NCI-H526 treated with DMSO at 0.1 percent for 48 hours (cell line): ENCODE measurements at places on chromosomes 16 and 17.

- peak; percentile 85 for DNase-seq
Observed at GRCh38 chr17:43388359-43389045, 10.3 kb upstream of the ARL4D start.

- peak; percentile 55 for DNase-seq
Observed at GRCh38 chr17:77285594-77286390, 145.0 kb downstream of the SEC14L1 start.

- DNase-seq, result no peak
Observed at GRCh38 chr17:57016764-57017116, 38.8 kb downstream of the SCPEP1 start.

DNA sequence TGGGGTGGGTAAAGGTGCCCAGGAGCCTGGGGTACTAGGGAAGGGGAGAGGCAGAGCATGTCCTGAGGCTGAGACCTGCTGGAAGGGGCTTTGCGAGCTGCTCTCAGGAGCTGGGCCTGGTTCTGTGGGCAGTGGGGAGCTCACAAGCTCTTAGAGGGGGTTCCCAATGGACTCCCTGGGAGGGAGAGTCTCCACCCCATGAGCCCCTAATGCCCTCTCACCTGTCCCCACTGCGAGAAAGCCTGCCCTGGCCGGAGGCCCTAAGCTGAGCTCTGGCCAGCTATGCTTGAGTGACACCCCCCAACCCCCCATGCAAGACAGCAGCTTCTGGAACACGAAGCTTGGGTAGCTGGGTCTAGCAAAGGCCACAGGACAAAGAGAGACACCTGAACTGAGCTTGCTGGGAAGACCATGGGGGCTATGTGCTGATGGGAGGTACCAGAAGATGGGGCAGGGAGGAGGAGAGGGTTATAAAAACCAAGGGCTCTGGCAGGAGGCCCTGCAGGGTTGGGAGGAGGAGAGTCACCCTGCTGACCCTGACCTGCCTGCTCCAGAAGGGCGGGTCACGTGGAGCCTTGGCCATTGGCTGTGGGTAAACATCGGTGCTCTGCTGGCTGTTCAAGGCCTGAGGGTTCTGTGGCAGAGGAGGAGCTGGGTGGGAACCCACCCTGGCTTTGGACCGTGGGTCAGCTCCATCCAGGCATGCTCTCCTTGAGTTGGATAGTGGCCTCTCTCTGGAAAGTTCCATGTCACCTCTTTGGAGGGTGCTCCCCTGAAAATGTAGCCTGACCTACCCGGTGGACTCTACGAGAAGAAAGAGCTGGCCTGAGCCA lies 106.7 kb downstream of the RAB11FIP4 start:
- DNase-seq, result no peak

DNA sequence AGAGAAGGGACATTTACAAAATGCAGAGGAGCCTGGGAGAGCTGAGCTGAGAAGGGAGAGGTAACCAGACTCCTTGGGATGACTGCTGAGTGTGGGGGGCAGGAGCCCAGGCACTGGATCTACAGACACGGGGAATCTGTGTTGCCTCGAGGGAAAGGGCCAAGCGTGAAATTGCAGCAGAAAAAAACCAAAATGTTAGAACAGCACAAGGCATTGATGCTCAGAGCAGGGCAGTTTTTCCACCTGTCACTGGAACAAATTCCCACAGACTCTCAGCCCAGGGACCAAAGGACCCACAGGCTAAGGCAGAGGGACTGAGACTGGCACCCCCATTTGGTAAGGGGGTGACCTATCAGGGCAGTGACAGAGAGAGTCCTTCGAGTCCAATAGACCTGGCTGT lies 2.0 kb downstream of the PITPNM3 start:
- DNase-seq, result no peak

DNA sequence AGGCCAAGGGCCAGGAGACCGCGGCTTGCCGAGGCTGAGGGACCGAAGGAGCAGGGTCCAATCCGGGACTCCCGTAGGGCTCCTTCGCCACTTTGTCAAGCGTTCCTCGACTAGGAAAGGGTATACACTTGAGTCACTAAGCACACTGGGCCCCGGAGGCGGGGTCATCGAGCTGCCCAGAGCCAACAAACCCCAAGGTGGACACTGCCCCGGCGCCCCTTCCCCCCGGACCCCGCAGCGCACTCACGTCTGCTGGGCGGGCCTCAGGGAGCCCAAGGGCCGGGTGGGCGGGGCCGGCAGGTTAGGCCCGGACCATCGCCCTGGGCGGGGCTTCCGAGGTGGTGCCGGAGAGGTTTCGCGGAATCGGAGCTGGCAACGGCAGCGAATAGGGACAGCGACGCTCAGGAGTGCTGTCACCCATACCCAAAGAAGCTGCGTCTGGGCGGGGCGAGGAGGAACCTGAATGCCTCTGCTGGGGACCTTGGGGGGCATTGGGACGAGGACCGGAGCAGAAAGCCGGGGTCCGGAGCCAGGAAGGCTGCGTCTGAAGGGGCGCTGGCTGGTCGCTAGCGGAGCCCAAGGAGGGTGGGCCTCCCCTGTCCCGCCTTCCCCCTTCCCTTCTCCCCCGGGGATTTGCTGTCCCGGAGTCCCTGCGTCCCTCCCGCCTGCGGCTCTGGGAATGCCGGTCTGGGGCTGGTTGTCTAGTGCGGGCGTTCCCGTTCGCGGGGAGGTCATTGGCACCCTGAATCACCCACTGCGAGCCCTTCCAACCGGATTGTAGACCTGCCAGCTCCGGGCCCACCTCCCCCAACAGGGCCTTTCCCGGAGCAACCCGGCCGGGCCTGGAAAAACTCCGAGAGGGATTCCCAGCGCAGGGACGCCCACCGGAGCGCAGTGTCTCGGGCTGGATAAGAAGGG lies 118.2 kb upstream of the SMURF2 start:
- DNase-seq, result peak; percentile 37

- DNase-seq, result no peak
Observed at GRCh38 chr17:50051082-50051576, 4.8 kb upstream of the ITGA3 start.

- no peak for DNase-seq
Observed at GRCh38 chr17:56929362-56929969, 15.6 kb upstream of the TRIM25 start.

DNA sequence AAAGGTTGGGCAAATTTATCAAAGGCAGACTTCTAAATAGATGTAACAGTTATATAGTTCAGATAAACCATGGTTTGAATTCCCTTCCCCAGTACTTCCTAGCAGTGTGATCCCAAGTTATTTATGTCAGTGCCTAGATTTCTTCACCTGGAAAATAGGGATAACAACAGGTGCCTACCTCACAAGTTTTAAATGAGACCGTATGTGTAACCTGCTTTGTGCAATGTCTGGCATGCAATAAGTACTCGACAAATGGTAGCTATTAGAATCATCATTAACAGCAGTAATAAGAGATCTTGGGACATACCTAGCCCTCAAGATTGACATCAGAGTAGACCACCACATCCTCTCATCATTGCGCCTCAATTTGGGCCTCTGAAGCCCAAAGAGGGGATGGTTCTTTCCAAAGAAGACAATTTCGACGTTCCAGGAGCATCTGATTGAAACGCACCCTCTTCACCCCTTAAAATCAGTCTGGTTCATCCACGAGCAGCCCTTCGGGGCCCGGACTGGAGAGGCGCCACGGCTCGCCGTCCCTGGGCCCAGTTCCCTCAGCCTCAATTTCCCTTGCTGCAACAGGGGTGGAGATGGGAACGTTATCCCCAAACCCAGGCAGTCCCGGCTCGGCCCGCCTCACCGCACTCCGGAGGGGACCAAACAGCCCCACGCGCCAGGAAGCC lies 541 bp downstream of the ACACA start:
- no peak for DNase-seq

- DNase-seq, result no peak
Observed at GRCh38 chr16:72934636-72935403, 113.1 kb downstream of the ZFHX3 start.

- no peak for DNase-seq
Observed at GRCh38 chr17:11109106-11109505, 131.9 kb upstream of the SHISA6 start.

DNA sequence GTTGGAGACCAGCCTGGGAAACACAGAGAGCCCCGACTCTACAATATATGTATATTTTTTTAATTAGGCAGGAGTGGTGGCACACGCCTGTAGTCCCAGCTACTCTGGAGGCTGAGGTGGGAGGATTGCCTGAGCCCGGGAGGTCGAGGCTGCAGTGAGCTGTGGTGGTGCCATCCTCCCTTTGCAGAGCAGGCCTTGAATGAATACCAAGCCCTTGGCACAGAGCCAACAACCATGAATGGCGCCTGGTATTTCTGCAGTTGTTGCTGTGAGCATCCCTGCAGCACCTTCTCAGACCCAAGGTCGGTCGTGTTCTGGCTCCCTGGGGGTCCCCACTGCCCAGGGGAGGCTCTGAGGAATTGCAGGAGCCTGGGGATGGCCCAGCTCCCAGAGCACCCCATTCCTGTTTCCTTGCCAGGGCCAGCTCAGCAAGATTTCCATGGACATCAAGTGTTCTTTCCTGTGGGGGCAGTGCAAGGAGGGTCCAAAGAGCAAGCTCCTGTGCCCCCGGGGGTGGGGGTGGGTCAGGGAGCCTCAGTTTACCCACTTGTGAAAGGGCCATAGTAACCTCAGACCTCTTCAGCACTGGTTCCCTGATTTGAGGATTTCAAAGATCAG lies 25.6 kb upstream of the RMI2 start:
- no peak for DNase-seq

GRCh38 chr17:4506175-4506813 lies 7.6 kb downstream of the SPNS2 start:
- DNase-seq, result no peak

- no peak for DNase-seq
Observed at GRCh38 chr16:14377326-14377725, 252.7 kb downstream of the PARN start.

DNA sequence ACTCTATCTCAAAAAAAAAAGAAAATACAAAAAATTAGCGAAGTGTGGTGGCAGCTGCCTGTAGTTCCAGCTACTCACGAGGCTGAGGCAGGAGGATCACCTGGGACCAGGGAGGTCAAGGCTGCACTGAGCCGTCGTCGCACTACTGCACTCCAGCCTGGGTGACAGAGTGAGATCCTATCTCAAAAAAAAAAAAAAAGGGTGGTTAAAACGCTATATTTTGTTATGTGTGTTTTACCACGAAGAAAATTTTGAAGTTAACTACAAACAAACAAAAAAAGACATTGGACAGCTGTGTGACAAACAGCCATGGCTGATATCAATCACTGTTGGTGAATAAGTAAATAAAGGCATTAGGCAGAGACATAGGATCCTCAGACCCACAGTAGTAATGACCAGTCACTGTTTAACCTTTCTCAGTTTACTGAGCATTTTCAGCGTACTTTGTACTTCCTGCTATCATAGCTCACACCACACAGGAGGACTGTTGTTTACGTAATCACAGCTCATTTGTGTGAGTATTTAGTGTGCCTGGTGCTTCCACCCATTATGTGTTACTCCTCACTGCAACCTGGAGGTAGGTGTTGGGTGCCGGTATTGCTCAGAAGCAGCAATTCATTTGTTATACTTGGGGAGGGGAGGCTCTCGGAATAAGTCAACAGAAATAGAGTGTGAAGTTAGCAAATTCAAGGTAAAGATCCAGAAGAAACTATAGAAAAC lies 55.4 kb downstream of the COPRS start:
- no peak for DNase-seq

- no peak for DNase-seq
Observed at GRCh38 chr16:74931445-74931844, 53.5 kb downstream of the WDR59 start.

- no peak for DNase-seq
Observed at GRCh38 chr17:59427996-59428395, 96.5 kb downstream of the YPEL2 start.

DNA sequence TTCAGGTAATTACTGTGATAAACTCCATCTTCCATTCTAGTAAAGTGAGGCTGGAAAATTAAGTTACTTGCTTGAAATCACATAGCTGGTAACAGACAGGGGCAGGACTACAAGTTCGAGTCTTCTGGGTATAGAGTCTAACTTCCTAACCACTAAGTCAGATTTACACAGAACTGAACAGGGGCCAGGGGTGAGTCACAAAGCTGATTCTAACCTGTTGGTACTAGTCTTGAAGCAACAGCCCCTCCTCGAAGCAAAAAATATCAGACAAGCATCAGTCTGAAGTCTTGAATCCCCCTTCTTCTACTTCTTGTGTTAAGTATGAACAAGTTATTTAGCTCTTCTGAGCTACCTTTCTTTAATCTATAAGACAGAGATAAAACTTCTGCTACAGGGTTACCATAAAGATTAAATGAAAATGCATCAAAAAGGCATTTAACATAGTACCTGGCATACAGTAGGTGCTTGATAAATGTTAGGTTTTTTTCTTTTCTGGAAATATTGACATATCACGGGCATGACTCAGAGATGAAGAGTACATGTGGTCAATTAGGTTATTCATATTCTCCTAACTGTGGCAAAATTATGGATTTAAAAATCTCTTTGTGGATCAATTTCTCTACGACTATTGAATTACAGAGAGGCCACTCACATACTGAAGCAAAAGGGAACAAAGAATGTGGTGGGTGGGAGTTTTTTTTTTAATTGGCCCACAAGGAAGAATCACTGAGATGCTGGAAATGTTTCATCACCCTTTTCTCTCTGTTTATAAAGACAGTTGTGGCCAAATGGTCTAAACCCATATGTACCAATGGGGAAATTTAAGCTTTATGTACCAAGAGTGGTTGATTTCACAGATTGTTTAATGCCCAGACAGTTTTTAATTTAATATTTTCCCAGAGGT lies 266.9 kb upstream of the DYNLRB2 start:
- DNase-seq, result no peak

DNA sequence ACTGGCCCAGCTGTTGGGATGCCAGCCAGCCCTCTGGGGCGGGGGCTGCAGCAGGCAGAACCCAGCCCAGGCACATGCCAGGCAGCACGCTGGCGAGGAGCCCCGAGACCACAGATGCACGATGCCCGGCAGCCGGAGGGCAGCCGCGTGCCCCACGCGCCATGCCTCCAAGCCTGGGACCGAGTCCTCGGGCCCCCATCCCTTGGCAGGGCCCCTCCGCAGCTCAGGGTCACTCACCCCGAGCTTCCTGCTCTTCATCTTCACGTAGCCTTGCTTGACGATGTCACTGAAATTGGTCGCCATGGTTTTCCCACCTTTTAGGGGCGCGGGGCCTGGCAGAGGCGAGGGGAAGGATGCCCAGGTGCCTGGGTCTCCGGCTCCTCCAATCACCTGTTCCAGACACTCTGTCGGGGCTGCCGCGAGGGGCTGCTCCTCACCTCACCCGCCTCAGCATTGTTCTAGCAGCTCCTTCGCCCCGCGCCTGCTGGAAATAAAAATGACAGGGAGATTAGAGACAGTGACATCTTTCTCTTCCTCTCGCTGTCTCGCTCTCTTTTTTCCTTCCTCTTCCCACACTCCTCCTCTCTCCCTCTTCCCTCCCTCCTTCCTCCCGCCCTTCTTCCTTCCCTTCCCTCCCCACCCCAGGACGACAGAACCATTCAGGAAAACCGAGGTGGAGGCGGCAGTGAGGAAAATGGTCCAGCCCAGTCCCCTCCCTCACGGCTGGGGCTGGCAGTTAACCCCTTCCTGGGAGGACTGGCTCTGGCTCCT lies 6.9 kb downstream of the DOK4 start:
- DNase-seq, result peak; percentile 9

- DNase-seq, result no peak
Observed at GRCh38 chr16:11117576-11118211, 138.3 kb downstream of the SOCS1 start.
